ENCODE measurements at places on chromosomes 12 and 14.

- DNase-seq = no peak
Measured at GRCh38 chr12:26891704-26892103, 46.1 kb downstream of the INTS13 start.

DNA sequence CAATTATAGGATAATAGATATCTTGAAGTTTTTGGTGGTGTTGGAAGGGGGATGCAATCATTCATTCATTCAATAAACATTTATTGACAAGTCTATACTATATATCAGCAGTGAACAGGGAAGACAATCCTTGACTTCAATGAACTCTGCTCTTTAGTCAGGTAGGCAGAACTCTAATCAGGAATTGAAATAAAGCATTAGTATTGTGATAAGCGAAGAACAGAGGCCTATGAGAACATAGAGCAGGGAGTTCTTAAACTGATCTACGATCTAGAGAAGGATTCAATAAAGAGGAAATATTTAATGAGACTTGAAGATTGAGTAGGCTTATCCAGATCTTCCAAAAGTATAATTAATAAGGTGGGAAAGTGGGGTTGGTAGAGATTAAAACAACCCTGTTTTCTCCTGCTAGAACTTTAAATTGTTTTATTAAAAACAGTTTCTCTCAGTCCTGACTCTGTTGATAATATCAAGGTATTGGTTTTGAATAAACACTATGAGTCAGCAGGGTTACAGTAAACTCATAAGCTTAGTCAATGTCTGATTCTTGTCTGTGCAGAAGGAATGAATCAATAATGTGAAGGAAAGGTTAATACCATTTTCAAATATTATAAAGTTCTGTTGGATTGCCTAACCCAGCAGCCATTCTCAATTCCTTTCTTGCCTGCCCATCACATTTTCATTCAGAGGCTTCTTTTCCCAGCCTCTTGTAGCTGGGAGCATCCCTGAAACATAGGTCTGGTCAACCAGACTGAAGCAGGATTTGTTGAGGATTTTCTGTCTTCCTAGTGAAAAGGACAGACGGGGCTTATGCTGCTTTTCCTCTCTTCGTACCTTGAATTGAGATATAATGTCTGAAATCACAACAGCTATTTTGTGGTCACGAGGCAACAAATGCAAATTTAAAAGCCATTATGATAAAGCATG lies 38.9 kb upstream of the KTN1 start:
- no peak for DNase-seq

- no peak for DNase-seq
Measured at GRCh38 chr12:124550123-124551089, 17.0 kb downstream of the NCOR2 start.

DNA sequence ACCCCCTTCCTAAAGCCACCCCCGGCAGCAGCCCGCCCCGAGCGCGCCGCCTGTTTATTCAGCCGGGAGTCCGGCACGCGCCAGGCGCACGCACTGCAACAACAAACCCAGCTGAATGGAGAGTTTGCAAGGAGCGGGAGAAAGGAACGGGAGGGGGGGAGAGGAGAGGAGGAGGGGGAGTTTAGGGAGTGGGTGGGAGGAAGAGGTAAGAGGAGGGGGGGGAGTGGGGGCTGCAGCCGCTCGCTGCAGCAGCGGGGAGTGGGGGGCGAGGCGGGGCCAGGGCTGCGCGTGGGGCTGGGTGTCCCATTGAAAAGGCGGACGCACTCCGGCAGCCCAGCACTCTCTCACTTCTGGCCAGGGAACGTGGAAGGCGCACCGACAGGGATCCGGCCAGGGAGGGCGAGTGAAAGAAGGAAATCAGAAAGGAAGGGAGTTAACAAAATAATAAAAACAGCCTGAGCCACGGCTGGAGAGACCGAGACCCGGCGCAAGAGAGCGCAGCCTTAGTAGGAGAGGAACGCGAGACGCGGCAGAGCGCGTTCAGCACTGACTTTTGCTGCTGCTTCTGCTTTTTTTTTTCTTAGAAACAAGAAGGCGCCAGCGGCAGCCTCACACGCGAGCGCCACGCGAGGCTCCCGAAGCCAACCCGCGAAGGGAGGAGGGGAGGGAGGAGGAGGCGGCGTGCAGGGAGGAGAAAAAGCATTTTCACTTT lies at the start of gene ASCL1:
TSS of gene ASCL1 (plus strand) at position 336 of the 712 bp plus-strand sequence. CDS start 571 bp downstream, outside the sequence.
- DNase-seq = no peak

DNA sequence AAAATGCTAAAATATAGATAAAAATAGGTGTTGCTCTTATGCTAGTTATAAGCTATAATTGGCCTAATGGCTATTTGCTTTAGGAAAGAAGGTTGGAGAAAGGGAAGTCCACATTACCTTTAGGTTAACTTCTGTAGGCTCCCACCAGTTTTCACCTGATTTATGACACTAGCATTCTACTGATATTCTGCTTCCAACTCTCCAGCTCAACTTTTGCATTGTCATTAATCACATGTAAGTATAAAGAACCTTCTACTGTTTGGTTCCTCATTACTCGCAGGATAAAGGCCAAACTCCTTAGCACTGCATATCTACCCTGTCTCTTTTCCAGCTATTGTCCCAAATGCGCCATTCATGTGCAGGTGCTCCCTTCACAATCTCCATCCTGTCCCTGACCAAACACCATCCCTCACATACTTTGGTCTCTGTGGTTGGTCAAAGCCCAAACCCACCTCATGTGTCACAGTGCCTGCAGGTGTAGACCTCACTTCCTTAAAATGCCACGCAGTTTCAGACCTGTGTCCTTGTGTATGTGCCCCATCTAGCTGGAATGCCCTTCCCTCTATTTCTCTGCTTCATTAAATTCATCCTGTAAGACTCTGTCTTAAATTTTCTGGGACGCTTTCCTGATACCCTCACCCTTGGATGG lies 3.3 kb downstream of the DDHD1 start:
- no peak for DNase-seq

GRCh38 chr12:66965621-66966020 lies 286.7 kb upstream of the GRIP1 start:
- DNase-seq = no peak

GRCh38 chr12:124893792-124894516 lies 20.5 kb downstream of the UBC start:
- DNase-seq = no peak

DNA sequence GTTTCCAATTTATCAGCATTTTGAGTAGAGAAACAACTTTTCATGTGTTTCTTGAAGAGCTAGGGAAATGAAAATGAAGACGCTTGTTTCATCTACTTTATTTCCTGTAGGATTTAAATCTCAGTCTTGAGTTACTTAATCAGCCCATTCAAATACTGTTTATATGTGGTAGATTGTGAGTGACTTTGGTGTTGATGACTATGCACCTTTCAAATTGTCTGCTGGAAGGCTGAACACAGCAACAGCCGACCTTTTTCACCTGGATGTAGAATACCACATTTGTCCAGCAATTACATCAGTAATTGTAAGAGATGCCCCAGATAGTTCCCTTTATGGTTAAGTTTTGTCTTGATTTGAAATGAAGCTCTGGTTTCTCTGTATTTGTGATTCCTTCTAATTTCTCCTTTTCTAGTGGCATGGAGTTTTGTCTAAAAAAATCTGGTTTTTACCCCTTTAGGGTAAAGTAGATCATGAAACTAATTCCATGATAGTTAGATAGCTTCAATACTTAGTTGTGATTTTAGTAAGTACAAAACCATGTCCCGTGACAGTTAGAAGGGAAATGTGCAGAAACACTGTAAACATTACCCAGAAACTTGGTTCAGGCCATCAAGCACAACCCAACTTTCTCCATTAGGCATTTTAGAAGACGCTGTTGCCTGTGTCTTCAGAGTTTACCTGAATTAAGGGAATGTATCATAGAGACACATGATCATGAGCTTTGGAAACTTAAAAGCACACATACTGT lies 165.0 kb downstream of the SRGAP1 start:
- DNase-seq = no peak

DNA sequence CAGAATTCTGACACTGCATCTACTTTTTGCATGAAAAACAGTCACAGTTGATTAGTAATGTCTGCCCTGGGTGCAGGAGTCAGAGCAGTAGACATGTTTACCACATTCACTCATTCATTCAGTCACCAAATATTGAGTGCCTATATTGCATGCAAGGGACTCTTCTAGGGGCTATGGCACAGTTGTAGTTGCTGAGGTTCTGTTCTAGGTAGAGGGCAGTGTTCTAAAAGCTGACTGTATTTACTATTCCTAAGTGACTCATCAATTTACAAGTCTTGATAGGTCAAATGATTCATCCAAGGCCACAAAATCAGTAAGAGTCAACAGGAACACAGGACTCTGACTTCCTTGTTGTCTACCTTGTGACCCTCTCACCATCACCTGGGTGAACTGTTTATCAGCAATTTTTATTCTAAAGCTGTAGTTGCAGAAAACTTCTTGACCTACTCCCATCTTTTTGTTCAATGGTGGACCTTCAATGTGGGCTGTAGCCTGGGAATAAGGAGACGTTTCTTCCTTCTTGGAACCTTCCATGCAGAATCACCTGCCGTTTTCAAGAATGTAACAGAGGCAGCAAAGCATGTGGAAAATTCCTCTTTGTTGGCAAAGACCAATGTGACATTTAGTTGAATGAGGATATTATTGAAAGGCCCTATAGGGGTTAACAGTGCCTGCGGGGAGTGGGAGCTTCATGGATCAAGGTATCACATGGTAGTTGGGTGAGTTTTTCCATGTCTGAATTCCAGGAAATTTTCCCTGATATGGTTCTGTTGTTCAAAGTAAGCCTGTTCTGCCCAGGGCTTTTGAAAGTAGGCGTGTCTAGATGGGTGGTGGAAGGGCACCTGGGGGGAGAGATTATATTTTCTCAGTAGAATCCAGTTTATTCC lies 223.2 kb downstream of the KTN1 start:
- no peak for DNase-seq

- DNase-seq = no peak
Measured at GRCh38 chr12:119169150-119169549, 9.6 kb upstream of the HSPB8 start.

GRCh38 chr14:90293766-90294730 lies 37.7 kb downstream of the NRDE2 start:
- no peak for DNase-seq

GRCh38 chr12:40039598-40039997 lies 66.3 kb downstream of the SLC2A13 start:
- DNase-seq = no peak

- DNase-seq = no peak
Measured at GRCh38 chr14:49950275-49951228, 57.7 kb downstream of the ARF6 start.

- no peak for DNase-seq
Measured at GRCh38 chr12:24767016-24767415, 181.9 kb downstream of the BCAT1 start.

GRCh38 chr12:69196302-69197288 lies 42.8 kb upstream of the CPSF6 start:
- no peak for DNase-seq

Data from activated CD4-positive, alpha-beta T cell treated with anti-CD3 and anti-CD28 coated beads for 1 hour (primary cell).